Progenitor cell of endocrine pancreas (in vitro differentiated cells): ENCODE measurements at places on chromosomes 16 and 17.
A peak's percentile ranks its signal among the peaks of the same experiment; 100 is the strongest.

DNA sequence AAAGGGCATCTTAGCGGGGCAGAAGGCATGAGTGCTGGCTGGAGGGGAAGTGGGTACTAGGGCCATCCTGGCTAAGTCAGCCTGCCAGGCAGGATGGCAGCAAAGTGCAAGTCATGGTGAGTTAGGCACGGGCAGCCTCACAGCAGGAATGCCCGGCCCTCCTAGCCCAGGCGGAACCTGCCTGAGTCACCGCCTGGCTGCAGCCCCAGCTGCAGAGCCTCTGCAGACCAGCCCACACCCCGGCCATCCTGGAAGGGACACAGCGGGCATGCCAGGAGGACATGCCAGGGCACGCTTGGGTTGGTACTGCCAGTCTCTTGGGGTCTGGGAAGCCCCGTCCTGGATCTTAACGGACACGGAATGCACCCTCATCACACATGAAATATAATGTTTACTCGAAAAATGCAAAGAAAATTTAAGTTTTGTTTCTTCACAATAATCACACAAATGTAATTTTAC lies 5.0 kb upstream of the ALDH3A1 start:
- no peak for DNase-seq

DNA sequence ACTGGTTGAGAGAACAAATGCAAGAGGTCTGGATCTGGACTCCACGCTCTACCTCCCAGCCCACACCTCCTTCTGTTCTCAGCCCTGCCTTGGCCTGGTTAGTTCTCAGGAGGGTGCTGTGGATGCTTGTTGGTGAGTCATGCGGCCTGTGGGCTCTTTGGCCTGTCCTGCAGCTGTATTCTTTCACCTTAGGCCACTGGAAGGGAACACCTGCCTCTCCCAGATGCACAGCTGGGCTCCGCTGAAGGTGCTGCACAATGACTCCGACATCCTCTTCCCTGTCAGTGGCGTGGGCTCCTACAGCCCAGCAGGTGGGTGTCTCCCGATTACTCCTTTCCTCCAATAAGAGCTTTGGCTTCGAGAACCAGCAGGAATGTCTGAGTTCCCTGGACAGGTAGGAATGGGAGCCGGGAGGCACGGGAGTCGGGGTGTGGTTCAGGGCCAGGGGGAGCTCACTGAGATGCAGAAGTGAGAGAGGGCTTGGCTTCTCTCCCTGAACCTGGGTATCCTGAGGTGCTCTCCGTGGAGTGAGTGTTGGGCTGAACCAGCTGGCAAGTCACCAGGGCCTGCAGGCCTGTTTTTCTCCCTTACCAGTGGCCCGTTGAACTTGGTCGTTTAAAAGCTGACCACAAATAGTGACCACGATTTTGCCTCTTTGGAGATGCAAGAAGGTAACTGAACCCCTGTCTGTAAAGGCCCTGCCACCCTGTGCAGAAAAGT lies 85.0 kb downstream of the SNX29 start:
- no peak for DNase-seq

DNA sequence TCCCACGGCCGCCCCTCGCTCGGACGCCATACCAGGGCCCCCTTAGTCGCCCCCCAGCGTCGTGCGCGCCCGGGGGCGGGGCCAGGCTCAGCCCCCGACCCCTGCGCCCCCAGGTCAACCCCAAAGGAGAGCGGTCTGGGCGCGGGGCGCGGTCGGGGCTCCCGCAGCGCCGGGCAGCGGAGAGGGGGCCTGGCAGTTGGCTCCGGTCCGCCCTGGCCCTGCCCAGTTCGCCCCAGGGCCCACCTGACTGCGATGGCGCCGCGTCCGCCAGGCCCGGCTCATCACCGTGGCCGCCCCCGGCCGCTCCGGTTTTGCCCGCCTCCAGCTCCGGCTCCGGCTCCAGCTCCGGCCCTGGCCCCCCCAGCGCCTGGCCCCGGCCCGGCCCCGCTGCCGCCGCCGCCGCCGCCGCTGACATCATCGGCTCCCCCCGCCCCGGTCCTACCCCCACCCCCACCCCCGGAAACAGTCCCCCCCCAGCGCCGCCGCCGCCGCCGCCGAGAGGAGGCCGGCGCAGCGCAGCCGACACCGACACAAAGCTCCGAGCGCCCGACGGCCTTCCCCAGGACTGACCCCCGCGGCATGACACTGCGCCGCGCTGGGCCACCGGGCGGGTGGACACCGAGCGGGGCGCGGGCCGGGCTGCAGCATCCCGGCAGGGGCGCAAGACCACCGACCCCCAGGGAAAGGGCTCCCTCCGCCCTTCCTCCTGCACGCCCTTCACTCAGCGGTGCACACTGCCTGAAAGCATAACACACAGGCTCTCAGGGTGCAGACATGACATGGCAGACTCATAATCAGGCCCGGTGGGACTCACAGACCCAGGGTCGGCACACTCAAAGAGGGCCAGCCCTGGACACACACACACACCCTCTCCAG lies at the start of gene ZBTB4:
Gene ZBTB4 (minus strand): TSS at position 419 of the 876 bp plus-strand sequence. CDS start 12,830 bp downstream, outside the sequence.
- DNase-seq = peak; percentile 40

DNA sequence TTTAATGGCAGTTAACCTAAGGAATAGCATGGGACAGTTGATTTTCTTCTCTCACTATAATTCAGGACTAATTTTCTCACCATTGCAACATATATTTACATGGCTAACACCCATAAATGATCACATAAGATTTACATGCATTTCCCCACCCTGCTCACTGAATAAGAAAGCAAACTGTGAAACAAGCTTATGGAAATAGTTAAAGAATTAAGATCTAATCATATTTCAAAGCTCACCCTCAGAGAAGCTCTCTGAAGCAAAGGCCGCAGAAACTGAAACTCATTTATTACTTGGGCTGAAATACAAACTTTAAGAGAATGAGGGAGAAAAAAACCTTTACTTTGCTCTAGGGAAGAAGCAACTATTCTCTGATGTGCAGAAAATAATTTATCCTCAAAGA lies 218.7 kb upstream of the AXIN2 start:
- no peak for DNase-seq

GRCh38 chr16:12160249-12160648 lies 183.7 kb downstream of the SNX29 start:
- no peak for DNase-seq

DNA sequence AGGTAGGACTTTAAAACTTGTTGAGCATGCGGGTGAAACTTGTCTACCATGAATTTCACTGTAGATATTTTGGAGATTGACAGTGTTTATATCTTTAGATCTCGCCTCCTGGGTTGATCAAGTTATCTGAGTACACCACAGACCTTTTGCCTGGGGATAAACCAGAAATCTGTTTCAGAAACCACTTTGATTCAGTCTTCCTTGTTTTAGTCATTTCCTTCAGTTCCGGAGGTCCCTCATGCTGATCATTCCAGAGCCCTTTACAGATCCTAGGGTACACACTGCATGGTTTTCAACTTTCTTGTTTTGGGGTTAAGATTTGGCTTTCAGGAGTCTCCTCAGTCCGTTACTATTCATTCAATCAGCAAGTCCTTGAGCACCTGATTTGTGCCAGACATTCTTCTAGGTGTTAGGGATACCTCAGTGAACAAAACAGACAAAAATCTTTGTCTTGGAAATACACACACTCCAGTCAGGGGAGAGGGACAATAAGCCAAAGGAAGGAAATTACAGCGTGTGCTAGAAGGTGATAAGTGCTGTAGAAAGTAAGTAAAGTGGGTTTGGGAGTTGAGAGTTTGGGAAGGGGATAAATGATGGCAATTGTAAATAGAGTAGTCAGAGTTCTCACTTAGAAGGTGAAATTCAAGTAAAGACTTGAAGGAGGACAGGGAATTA lies 12.2 kb downstream of the NOD2 start:
- no peak for DNase-seq

- no peak for DNase-seq
Observed at GRCh38 chr16:28068976-28069375, 5.5 kb upstream of the GSG1L start.

DNA sequence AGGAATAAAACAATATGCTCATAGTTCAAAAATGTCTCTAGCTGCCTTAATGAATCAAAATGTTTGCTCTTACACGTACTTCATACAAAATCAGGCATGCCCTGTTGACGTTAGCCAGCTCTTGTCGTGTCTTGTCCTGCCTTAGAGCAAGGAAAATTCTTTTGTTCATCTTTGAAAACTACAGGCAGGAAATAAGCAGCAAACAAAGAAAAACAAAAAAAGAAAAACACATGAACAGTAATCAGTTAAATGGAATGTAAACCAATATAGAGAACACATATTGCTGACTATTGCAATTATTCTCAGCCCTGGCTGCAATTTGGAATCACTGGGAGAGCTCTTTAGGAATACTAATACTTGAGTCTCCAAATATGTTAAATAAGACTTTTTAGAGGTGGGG lies 1.7 kb downstream of the CAPNS2 start:
- no peak for DNase-seq

GRCh38 chr17:42120161-42120769 lies 902 bp downstream of the KAT2A start:
- DNase-seq = no peak

- DNase-seq = no peak
Observed at GRCh38 chr17:41781404-41782110, 5.0 kb downstream of the JUP start.

DNA sequence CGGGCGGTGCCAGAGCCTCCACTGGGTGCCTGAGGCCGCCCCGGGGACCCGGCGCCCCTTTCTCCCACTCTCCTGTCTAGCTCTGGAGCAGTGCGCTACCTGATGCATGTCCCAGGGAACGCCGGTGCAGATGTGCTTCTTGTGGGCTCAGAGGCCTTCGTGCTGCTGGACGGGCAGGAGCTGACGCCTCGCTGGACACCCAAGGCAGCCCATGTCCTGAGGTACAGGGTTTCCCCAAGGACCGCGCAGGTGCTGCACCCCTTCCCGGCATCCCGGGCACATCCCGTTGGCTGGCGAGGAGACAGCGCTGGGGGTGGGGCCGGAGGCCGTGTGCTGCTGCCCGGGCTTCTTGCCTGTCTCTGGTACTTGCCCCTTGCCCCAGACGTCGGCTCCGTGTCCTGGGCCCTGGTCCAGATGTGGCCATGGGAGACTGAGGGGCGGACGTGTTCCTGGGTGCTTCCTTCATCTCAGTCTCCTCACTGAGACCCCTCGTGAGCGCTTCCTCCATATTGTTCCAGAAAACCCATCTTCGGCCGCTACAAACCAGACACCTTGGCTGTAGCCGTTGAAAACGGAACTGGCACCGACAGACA lies 12.5 kb downstream of the RGS11 start:
- DNase-seq = no peak

DNA sequence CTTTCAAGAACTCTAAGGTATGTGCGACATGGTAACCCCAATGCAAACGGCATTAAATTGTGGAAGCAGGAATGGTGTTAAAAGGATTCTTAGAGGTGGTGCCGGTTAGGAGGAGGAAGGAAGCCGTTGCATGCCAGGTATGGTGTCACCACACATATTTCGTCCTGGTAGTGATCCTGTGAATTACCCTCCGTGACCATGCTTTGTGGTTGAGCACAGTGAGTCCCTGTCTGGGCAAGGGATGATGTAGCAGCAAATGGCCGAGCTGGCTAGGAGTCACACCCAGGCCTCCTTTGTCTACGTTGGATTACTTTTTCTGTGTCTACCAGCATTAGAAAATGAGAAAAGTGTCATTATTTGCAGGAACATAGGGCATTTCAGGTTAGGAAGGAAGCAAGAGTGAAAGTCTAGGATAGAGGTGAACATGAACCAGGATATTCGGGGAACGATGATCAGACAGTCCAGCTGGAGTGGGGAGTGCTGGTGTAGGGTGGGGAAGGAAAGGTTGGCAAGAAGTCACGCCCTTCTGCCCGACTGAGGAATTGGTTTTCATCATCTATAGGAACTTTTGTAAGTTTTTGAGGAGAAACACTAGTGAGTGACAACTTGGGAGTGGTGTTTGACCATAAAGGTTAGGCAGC lies 123.5 kb downstream of the PRKCA start:
- DNase-seq = no peak

- no peak for DNase-seq
Observed at GRCh38 chr16:54947616-54948015, 17.0 kb downstream of the IRX5 start.

GRCh38 chr17:8927395-8927794 lies 38.1 kb downstream of the PIK3R5 start:
- DNase-seq = no peak

DNA sequence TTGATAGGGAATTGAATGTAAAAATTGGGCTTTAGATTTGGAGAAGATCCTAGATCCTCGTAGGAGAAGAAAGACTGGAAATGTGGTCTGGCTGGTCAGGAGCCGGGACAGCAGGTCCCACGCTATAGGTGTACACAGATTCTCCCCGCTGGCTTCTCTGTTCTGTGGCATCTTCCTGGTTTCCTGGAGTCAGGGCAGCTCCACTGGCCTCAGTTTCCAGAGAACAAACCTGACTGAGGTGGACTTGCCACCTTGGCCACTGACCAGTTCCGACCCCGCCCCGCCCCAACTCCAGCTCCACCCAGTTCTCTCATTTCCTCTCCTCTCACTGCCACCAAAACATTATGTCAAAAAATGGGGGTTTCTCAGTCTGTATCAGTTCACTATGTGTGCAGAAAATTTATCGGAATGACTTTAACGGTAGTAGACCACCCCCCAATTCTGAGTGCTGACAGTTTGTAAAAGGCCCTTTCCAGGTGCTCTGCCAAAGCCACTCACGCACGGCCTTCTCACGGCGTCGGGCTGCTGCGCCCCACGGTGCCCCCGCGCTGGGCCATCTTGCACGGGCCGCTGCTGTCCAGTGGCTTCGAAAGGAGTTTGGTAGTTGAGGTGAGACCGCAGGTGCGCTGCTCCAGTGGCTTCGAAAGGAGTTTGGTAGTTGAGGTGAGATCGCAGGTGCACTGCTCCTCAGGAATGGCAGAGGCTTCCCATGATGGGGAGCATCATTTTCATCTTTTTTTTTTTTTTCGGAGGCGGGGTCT lies 161.4 kb upstream of the CHMP6 start:
- DNase-seq = no peak

GRCh38 chr16:89656435-89657121 lies 930 bp downstream of the CHMP1A start:
- DNase-seq = no peak

DNA sequence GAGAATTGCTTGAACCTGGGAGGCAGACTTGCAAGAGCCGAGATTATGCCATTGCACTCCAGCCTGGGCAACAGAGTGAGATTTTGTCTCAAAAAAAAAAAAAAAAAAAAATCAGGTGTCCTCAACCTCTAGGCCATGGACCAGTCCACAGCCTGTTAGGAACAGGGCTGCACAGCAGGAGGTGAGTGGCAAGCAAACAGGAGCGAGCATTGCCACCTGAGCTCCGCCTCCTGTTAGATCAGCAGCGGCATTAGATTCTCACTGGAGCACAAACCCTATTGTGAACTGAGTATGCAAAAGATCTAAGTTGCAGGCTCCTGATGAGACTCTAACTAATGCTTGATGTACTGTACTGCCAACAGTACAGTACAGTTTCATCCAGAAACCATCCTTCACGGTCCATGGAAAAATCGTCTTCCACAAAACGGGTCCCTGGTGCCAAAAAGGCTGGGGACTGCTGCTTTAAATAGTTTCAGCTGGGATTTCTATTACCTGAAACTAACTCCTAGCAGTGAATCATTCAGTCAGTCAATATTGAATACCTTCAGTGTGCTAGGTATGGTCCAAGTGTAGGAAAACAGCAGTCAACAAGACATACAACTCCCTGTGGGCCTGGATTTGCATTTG lies 56.3 kb upstream of the DHX40 start:
- DNase-seq = no peak
